T-helper 1 cell treated with Interleukin-12 subunit alpha and Interleukin-12 subunit beta and Interleukin-4 antibody, amounts not matched to agents 30 ng/mL and 1 ng/mL, for 36 hours (primary cell): ENCODE measurements at places on chromosomes 2 and 18. TPM values are rescaled to one million over a fixed set of nuclear protein-coding genes. Genes with fewer than 3 reads are reported as not detected.

Gene GCG
- not detected in 2 replicates for total RNA-seq

Gene CCDC141
- total RNA-seq: 7.5 and 8.7 TPM in 2 replicates

Gene ALK
- total RNA-seq: not detected in 2 replicates

Gene VAMP5
- total RNA-seq: 60.8 and 68.7 TPM in 2 replicates

Gene DOK6
- not detected in 2 replicates for total RNA-seq

Gene PTPRM
- 8.2 and 12.1 TPM in 2 replicates for total RNA-seq

Gene HNMT
- not detected in 2 replicates for total RNA-seq

Gene PCARE
- not detected in 2 replicates for total RNA-seq

Gene RNMT
- total RNA-seq: 35.5 and 38.4 TPM in 2 replicates

Gene KIAA2012
- not detected in 2 replicates for total RNA-seq

Gene RTKN
- 3.7 and 4.0 TPM in 2 replicates for total RNA-seq

Gene UPP2
- 0.07 TPM in 1 of 2 replicates, not detected in the other for total RNA-seq

Gene SKA1
- 23.7 and 27.0 TPM in 2 replicates for total RNA-seq

Gene CERKL
- total RNA-seq: 0.07 TPM in 1 of 2 replicates, not detected in the other

Gene RSAD2
- total RNA-seq: 62.0 and 62.2 TPM in 2 replicates

Gene MORN2
- 1.7 and 1.8 TPM in 2 replicates for total RNA-seq

Gene CYP27A1
- 0.12 and 0.17 TPM in 2 replicates for total RNA-seq

Gene PARD6G
- 0.05 TPM in 1 of 2 replicates, not detected in the other for total RNA-seq

Gene PRKRA
- total RNA-seq: 36.1 and 37.5 TPM in 2 replicates

Gene AKAIN1
- total RNA-seq: not detected in 2 replicates

Gene GALR1
- total RNA-seq: not detected in 2 replicates

Gene SH3RF3
- total RNA-seq: 0.22 and 0.24 TPM in 2 replicates

Gene ZSWIM2
- not detected in 2 replicates for total RNA-seq
